NCI-H1694 treated with DMSO at 0.1 percent for 48 hours (cell line): ENCODE measurements at places on chromosomes 11 and 22.

DNA sequence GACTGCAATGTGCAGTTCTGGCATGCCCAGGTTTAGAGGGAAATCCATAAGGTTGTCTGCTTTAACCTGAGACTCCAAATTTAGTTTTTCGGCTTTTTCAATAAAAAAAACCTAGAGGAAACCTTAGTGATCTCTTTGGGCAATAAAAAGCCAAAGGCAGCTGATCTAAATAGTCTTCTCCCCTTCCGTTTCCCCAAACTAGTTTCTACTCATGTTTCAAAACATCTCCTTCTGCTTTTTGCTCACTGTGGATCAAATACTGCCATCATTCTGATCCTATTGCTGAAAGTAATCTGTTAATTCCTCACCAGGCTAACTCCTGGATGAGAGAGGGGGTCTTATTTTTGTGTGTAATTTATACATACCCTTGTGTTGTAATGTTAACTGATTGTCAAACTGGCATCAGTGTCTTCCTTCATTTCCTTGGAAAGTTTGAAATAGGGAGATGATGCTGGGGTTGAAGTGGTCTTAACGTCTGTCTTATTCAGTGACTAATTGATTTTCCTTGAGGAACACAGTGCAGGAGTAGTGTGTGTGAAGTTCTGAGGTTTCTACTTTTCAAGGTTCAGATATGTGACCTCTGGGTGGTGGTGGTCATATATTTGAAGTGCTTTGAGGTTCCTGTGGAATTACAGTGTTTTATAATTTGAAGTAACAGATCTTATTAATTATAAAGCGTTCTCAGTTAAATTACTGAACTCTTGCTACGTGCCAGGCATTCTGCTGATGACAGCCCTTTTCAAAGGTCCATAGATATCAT, 55.0 kb downstream of the ARHGAP42 start:
- DNase-seq = no peak

DNA sequence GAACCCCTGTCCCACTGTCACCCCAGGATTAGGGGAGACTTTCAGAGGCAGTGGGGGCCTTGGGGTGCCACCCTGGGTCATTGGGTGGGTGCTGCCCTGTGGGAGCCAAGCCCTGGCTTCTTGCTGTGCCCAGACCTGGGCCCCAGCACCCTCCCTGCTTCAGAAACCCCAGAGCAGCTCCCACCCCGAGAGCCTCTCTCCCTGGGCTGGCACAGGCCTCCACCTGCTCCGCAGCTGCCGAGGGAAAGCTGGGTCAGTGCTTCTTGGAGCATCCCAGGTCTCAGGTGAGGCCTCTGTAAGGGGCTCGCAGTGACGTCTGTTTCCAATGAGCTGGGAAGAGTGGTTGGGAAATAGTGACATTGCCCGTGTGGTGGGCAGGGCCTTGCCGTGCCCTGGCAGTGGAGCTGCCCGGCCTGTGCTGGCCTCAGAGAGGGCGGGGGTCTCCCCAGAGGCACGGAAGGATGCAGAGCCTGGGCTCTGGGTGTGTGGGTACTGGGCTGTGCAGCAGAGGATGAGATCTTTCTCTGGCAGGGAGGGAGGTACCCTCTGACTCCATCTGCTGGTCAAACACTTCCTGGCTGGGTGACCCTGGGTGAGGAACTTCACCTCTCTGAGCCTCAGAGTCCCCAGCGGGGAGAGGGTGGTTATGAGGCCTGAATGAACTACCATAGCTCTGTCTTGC, 23.0 kb downstream of the C22orf23 start:
- no peak for DNase-seq

- no peak for DNase-seq
Observed at GRCh38 chr11:111623527-111624030, 21.3 kb downstream of the SIK2 start.

DNA sequence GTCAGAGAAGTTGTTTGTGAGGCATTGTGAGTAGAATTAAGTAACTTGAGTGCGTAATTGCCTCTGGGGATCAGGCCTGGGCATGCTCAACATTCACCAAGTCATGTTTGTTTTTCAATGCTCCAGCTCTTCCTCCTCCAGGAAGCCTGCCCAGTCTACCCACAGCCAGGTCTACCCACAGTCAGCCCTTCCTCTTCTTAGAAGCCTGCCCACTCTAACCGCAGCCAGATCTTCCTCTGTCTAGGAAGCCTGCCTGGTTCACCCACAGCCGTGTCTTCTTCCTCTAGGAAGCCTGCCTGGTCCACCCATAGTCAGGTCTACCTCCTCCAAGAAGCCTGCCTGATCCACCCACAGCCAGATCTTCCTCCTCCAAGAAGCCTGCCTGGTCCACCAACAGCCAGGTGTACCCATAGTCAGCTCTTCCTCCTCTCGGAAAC, 25.0 kb downstream of the LRP5 start:
- DNase-seq = no peak

DNA sequence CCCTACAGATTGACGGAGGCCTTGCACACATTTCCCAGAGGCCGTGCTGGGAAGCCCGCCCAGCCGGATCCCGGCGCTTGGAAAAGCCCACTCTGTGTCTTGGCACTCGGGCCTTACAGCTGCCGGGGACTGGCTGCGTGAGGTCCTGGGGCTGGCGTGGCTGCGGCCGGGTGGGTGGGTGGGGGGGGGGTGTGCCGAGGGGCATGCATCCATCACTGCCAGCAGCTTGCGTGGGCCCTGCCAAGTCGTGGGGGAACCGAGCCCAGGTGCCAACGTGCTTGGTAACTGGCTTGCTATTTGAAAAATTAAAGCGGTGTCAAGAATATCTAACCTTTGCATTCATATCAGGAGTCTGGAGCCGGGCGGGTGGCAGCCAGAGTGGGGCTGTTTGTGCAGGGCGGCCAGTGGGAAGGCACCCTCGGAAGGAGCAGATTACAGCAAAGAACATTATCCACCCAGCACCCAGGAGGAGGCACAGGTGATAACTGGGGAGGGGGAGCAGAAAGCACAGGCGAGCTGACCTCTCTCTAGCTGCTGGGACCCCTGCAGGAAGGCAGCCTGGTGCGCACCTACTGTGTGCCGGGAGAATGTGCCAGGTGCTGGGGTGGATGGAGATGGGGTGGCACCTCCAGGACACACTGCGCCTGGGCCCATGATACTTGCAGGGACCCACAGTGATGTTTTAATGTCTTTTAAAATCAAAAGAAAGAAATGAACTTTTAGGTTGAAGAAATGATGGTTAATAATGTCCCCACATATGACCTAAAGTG, 28.5 kb upstream of the SMIM38 start:
- DNase-seq = no peak
